SHP77 (cell line): ENCODE measurements at places on chromosomes 5 and 9.
A peak's percentile ranks its signal among the peaks of the same experiment; 100 is the strongest.

- DNase-seq, result no peak
Observed at GRCh38 chr5:16428359-16428758, 37.2 kb downstream of the ZNF622 start.

GRCh38 chr5:169296419-169297143 lies 4.4 kb downstream of the SLIT3 start:
- DNase-seq, result no peak

DNA sequence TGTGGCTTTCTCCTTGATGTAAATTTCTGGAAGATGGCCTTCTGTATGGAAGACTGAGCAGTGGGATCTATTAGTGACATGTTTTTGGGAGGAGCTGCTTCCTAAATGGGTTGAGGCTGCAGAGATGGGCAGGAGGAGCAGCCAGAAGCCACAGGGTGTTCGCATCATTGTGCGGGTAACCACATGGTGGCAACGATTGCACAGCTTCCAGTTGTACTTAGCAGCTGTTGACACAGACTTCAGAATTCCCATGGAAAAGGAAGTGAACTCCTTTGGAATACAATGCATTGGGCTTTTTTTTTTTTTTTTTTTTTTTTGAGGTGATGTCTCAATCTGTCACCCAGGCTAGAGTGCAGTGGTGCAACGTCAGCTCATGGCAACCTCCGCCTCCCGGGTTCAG lies 297.3 kb downstream of the NR3C1 start:
- peak; percentile 34 for DNase-seq

DNA sequence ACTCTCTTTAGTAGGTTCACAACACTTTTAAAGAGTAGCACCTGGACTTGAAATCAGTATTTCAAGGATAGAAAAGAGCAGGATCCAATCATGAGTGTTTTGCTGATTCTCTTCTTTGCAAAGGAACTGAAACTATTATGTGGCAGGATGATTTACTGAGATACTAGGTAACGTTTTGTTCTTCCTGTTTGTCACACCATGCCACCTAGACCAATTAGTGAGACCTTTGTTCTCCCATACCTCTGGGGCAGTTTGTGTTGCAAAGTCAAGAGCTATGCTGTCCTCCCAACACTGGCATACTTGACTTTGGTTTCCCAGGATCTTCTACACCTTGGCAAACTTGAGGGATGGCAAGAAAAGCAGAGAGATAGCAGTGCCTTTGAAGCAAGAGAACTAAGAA lies 43.4 kb downstream of the PPP1R2B start:
- no peak for DNase-seq

DNA sequence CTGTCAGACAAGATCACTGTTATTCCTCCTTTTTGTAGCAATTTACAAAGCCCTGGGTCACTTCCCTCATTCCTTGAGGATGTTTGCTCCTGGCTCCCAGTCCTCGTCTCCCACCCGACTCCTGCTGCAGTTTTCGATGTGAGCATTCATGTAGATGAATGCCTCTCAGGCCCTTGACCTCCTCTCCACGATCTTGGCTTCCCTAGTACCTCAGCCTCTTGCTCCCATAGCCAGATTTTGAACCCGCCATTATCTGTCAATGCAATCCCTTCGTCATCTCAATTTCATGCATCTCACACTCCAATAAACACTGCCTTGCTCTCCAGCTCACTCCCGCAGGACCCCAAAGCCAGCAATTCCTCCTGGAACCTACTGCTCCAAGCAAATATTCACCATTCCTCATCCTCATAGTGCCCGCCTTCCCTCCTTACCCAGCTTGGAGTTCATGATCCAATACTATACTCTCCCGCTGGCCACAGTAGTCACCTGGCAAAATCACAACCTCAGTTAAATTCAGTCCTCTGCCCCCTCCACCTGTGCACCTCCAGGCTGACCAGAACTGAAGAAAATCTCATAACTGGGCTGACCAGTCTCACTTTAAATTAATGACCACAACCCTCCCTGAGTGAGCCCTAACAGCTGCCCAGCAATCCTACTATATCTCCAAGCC lies 35.1 kb upstream of the JADE2 start:
- no peak for DNase-seq

GRCh38 chr5:57696389-57696769 lies 213.8 kb upstream of the ACTBL2 start:
- no peak for DNase-seq

DNA sequence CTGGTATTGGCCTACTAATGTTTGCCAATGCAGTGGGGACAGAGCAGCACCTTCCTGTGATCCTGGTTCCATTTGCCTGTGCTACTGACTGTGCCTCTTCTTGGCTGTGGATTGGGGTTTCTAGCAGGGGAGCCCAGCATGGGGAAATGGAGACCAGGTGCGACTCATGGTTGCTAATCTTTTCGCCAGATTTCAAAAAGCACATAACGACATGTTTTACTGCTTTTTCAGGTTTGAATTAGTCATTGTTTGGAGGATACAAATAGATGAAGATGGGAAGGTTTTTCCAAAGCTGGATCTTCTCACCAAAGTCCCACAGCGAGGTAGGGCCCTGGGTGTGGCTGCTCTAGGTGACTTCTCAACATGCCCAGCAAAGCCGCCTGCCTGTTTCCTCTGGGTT lies 57.6 kb downstream of the IPPK start:
- no peak for DNase-seq
